NCI-H1694 (cell line): ENCODE measurements at places on chromosomes 12 and 14.
A peak's percentile ranks its signal among the peaks of the same experiment; 100 is the strongest.

- no peak for DNase-seq
Measured at GRCh38 chr14:37945959-37946358, 261.7 kb upstream of the SSTR1 start.

GRCh38 chr14:75204116-75204515 is 27.7 kb upstream of the TMED10 start:
- no peak for DNase-seq

GRCh38 chr12:110316861-110317260 is 35.8 kb downstream of the ATP2A2 start:
- DNase-seq = no peak

DNA sequence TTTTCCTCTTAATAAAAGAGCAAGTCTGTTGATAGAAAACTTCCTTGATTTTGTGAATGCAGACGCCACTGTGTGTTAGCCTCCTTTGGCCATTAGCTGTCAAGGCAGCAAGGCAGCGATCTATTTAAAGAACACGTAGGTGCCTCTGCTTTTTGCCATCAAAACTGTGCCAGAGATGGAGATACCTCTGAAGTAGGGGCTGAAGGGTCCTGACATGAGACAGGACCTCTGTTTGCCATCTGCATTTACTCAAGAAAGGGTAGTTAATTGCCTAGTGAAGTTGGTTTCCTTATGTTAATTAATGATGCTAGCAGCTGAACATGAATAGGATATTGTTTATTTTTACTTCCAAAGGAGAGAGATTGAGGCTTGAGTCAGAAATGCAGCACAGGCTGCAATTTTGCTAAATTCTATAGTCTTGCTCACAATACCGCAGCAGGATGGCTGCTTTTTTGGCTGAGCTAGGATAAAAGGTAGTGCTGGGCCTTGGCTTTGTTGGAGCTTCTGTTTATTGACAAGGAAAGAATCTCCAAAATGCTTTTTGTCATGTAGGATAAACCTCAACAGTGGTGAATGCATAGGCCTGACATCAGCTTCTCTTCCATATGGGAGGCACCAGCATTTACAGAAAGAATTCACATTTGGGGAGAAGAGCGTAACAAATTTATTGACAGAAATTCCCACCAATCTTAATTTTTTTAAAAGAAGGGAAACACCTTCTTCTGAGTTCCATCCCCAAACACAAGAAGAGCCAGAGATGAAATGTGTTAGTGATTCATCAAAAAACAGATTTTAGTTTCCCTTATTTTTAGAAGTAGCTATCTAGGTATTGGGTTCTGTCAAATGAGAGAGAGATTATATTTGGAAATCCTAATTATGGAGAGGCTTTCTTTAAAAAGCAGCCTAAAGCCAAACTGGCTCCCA is 13.9 kb upstream of the RPH3A start:
- DNase-seq = no peak

- DNase-seq = no peak
Measured at GRCh38 chr12:78248321-78248720, 417.6 kb downstream of the NAV3 start.

DNA sequence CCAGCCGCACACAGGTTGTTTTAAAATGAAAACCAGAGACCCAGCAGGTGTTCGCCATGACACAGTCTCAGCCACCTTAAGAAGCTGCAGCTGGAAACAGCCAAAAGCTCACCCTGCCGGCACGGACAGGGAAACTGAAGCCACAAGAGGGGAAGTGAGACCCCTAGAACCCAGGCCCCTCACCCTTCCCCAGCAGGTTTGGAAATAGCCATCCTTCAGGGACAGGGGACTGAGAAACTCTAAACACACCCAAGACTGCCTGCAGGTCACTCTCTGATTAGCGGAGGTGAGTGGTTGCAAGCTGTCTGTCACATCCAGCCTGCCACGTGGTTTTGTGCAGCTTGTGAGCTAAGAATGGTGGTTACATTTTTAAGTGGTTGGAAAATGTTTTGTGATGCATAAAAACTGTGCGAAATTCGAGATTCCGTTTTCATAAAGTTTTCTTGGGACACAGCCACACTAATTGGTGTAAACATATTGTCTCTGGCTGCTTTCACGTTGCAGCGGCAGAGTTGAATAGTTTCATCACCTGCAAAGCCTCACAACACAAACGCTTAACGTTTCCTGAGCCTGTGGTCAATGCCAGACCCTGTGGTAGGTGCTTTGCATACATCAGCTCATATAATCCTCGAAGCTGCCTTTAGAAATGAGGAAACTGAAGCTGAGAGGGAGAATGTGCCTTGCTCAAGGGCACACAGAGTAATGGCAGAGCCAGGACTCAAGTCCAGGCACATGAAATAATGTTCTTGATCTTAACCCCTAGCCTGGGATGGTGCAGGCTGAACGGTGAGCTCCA is 1.7 kb upstream of the SELPLG start:
- DNase-seq = no peak

- peak; percentile 68 for DNase-seq
Measured at GRCh38 chr12:103495469-103496456, at the start of gene C12orf42. TSS of gene C12orf42 (minus strand) at chr12:103495968. CDS start at chr12:103478426, 17,542 bp downstream.

GRCh38 chr12:47997321-47997720 is 7.0 kb downstream of the COL2A1 start:
- DNase-seq = no peak

DNA sequence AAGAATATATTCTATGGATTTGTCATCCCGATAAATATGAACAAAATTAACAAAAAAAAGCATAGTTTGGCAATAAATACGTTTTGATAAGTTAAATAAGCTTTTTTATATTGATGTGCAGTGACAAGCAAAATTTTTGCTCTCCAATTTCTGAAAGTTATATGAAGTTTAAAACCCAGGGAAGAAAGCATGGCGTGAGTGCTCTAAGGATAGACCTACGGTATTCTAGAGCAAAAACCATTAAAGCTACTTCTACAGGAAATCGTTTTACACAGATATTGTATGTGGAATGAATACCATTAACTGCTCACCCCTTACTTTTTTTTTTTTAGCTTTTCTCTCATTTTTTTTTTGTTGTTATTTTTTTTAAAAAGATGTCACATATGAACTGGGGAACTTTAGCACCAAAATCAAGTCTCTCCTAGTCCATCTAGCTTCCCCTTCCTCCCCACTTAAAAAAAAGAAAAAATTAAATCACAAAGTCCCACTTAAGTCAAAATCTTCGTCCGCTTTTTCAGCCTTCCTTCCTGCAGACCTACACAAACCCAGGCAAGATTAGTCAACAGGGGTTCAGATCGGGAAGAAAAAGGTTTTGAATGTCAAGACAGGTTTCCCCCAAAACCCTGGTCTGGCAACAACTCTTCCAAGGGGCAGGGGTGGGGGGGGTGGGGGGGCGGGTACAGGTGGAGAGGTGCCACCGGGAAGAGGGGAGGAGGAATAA is 4.4 kb downstream of the ZFP36L1 start:
- DNase-seq = no peak

DNA sequence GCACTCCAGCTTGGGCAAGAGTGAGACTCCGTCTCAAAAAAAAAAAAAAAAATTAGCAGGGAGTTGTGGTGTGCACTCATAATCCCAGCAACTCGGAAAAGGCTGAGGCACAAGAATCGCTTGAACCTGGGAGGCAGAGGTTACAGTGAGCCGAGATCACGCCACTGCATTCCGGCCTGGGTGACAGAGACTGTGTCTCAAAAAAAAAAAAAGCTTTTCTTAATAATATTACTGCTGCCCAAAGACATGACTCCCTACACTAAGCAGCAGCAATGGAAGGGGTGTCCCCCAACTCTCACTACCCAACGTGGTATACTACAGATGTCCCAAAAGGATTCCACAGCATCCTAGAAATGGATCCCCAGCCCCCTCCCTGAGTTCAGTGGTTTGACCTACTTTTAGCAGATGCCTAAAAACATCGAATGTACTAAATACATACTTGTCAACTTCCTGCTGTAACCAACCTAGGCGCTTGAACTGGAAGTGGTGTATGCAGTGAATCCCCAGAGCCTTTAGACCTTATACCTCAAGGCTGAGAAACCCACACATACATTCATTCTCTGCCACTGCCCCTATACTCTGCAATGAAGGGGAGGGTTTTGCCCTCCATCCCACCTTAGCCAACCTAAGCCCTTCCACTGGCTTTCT is 8.5 kb upstream of the FKBP11 start:
- DNase-seq = no peak

DNA sequence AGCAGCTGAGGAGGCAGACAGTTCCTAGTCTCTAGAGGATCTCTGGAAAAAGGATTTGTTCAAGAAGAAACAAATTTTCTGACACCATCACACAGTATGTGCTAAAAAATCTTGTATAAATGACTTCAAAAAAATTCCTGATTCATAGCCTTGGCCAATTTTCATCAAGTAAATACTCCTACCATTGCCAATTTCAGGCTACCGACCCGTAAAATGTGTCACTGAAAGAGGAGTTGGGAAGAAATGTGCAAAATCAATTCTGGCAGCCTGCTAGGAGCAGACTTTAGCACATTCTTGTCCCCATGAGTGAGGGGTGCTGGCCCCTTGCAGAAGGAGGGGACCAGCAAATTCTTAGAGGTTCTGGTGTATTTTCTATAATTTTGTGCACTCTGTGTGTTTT is 109.4 kb downstream of the TMEM30B start:
- DNase-seq = no peak

DNA sequence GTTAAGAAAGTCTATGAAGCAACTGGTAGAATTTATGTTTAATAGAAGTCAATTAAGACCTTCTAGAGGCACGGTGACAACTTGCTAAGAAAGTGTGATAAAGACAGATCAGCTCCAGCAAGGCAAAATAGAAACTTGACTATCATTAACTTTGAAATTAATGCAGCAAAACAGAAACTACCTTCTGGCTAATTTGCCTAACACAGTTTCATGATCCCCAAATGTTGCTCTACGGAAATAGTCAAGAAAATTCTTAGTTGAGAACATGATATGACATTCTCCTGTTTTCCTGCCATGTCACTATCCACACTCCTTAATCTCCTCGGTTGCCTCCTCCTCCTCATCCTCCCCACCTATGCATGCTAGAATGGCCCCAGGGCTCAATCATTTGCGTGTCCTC is 4.2 kb downstream of the DENND5B start:
- no peak for DNase-seq

DNA sequence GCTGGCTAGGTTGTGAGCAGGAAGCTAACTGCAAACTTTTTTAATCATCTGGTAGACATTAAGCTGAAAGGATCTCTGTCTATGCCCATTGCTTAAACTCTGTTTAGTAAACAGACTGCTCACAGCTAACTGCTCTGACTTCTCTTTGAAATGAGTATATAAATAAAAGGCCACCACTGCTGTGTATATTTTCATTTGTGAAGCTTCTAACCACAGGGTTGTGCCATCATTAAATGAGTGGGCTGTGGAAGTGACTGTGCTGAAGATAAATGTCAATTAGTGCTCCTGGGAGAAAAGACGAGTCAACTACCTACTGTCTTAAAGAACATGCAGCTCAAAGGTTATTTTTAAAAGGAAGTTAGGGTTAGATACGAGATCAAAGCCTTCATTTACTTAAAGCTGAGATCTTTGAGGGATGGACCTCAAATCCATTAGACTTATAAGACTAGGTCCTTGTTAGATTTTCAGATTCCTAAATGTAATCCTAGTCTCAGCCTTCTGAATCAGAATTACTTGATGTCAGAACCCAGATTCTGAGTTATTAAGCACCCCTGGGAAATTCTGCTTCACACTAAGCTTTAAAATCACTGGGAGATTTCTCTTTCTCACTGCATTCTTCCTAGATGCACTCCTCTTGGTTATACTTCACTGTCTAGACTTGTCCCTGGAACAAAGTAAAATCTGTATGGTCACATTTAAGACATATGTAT is 213.1 kb upstream of the FLRT2 start:
- DNase-seq = no peak

DNA sequence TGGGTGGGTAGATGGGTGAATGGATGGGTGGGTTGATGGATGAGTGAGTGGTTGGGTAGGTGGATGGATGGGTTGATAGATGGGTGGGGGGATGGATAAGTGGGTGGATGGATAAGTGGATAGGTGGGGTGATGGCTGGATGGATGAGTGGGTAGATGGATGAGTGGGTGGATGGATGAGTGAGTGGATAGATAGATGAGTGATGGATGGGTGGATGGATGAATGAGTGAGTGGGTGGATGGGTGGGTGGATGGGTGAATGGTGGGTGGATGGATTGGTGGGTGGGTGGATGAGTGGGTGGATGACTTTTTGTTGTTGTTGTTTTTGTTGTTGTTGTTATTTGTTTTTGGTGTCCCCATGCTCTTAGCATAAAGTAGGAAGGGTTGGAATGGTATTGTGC is 45.5 kb downstream of the TBX5 start:
- DNase-seq = no peak

- no peak for DNase-seq
Measured at GRCh38 chr12:92047393-92047826, 98.2 kb downstream of the BTG1 start.

- DNase-seq = no peak
Measured at GRCh38 chr12:108252523-108252922, 86.6 kb downstream of the CMKLR1 start.

GRCh38 chr14:69540654-69541335 is 33.9 kb downstream of the CCDC177 start:
- no peak for DNase-seq

GRCh38 chr14:105836730-105837129 is 310.3 kb downstream of the TMEM121 start:
- DNase-seq = no peak

DNA sequence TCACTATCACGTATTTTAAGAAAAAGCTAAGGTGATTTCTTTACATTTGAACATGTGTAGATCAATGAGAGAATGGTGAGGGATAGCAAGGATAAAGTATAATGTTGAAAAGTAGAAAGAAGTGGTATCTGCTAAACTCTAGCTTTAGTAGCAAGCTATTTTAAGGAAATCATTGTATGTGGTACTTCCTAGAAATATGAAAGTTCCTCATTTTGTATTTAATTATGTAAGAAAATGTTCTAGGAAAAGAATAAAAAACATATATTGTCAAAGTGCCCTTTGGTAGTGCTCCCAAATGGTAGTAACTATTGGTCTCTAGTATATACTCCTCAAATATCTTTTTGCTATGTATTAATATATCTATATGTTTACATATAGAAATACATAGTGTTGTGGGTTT is 35.7 kb downstream of the RAB21 start:
- no peak for DNase-seq

DNA sequence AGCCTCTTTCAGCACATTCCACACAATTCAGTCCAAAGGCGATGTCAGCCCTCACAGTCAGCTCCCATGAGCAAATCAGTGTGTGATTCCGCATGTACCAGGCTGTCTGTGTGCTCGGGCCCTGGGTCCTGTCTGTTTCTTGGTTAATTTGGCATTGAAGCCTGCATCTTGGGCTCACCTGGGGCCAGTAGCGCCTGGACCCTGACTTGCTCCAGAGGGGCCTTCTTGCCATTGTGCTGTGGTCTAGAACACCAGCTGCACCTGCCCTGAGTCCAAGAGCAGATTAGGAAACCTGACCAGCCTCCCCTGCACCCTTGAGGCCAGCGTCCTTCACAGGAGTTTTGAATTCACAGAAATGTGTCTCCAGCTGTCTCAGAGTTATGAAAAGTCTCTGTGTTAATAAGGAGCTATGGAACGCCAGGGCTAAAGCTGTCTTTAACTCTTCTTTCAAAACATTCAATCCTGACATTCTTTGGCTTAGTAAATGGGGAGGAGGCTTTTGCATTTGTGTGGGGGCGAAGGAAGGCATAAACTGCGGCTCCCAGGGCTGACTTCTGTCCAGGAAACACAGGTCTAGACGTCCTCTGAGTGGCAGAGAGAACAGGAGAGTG is 102.2 kb downstream of the ARF6 start:
- DNase-seq = no peak
